Adrenal gland (tissue), 19 donors: ENCODE measurements at places on chromosomes 4 and X.
A peak's percentile ranks its signal among the peaks of the same experiment; 100 is the strongest.

GRCh38 chr4:76872556-76872955 lies 25.4 kb downstream of the SOWAHB start:
- no peak for DNase-seq

DNA sequence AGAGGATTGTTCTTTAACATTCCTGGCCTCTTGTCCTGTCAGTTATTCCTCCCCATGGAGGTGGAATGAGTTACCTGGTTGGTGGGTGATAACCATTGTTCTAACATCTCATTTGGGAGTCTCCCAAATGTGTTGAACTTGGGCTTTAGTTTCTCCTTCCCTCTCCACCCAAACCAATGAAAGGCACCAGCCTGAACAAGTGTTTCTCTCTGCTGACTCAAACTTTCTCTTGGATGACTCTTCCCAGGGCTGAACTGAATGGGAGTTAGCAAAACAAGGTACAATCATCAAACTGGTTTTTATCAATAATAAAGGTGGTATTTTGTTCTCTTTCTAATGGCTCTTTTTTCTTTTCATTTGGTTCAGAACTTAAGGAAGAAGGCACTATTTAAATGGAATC lies 2.7 kb downstream of the DYNLT3 start:
- DNase-seq, result no peak

DNA sequence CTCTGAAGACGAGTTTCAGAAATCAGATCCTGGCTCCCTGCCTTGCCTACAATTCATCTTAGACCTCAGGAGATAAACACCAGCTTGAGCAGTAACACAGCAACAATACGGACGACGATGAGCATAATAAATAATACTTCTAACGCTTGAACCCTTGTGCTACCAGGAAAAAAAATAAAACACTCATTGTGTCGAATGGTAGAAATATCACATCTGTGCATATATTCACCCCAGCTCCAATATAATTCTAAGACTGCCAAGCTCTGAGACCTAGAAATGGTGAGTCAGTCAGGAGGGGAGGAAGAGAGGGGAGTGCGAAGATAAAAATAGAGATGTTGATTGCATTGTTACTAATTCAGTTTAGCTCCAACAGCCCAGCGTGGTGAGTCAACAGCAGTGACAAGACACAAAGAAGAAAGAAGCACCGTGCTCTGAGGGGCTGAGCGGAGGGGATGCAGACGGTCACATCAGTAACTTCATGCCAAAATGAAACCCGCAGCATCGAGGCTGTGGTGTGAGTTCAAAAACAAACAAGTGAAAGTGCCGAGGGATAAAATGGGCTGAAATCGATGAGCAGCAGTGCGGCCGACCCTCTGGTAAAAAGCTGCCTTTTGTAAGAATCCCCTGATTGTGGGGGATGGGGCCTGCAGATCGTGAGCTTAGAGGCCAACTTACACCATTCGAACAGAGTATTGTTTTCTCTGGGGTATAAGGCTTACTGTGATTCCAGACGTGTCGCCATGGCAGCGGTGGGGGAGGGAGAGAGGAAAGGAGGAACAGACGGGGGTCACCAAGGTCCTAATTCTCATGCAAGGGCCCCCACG lies 150.4 kb downstream of the MGST2 start:
- peak; percentile 68 for DNase-seq

GRCh38 chrX:96435378-96436035 lies 249.1 kb upstream of the DIAPH2 start:
- DNase-seq, result no peak

- no peak for DNase-seq
Measured at GRCh38 chrX:48910926-48911411, 477 bp downstream of the SLC35A2 start.

DNA sequence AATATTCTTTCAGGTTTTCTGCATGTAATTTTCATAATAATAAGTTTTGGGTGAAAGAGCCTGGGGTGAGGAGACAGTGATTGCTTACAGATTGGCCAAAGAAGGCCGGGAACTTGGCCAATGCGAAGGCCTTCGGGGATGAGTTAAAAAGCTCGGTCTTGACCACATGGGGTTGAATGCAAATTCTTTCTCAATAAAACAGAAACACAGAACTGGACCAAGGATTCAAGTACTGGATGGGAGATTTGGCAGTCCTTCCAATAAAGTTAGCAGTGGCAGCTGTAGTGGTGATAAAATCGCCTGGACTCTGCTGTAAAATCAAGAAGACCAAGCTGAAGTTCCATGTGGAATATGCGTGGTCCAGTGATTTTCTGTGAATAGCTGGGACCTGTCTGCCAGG lies 282.2 kb upstream of the KLF3 start:
- peak; percentile 43 for DNase-seq

DNA sequence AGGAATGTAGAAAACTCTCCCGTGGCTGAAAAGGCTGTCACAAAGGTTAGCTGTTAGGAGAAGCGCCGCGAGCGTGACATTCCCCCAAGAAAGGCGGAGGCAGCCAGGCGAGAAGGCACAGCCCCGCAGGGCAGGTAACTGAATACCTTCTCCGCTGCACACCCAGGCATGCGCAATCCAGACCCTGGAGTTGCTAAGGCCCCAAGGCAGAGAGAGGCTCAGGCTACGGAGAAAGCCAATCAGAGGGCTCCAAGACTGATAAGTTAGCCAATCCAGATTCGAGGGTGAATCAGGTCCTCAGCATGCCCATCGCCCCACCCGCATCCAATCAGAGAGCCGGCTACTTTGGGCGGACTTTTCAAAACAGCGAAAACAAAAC lies 485 bp upstream of the CCNG2 start:
- DNase-seq, result peak; percentile 98

DNA sequence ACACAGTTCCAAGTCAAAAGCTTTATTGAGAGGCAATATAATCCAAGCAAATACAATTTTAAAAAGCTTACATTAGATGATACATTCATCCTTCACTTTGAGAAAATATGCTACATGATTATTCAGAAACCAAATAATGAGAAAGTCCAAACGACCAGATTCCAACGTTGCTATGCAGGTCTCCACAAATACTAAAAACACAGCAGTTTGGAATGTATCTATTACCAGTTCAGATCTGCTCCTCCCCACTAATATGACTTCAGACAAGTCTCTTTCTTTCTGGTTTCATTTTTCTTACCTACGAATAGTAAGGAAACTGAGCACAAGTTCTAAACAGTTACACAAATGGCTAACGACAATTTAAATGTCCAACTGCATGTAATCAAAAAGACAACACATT lies 9.5 kb downstream of the NAF1 start:
- DNase-seq, result no peak

- no peak for DNase-seq
Measured at GRCh38 chrX:3159995-3160720, 118.9 kb downstream of the ARSF start.

GRCh38 chrX:110699109-110699508 lies 96.5 kb downstream of the CHRDL1 start:
- DNase-seq, result no peak

GRCh38 chr4:109276482-109277095 lies 25.9 kb downstream of the COL25A1 start:
- no peak for DNase-seq

DNA sequence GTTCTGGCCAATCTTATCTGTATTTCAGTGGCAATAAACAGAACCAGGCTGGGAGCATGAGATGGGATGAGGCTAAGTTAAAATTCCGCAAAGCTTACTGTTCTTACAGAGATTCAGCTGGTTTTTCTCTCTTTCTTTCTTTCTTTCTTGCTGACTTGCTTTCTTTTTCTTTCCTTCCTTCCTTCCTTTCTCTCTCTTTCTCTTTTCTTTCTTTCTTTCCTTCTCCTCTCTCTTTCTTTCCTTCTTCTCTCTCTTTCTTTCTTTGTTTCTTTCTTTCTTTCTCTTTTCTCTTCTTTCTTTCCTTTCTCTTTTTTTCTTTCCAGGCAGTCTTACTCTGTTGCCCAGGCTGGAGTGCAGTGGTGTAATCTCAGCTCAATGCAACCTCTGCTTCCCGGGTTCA lies 24.4 kb downstream of the SPACA5B start:
- no peak for DNase-seq

DNA sequence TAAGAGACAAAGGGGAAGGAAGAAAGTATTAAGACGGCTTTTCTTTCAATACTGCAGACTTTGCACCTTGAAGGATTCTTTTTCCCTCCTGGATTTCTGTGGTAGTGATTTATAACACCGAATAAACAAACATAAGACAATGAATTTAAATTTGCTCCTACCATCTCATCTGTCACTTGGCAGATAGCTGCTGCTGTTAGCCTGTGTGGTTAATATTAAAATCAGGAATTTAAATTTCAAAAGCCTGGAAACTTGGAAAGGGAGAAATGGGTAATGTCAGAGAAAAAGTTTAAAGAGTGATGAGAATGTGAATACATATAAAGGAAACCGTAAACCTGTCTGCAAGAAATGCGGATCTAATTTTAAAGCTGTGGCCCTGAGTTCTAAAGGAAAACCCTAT lies 3.4 kb downstream of the FAM149A start:
- no peak for DNase-seq

DNA sequence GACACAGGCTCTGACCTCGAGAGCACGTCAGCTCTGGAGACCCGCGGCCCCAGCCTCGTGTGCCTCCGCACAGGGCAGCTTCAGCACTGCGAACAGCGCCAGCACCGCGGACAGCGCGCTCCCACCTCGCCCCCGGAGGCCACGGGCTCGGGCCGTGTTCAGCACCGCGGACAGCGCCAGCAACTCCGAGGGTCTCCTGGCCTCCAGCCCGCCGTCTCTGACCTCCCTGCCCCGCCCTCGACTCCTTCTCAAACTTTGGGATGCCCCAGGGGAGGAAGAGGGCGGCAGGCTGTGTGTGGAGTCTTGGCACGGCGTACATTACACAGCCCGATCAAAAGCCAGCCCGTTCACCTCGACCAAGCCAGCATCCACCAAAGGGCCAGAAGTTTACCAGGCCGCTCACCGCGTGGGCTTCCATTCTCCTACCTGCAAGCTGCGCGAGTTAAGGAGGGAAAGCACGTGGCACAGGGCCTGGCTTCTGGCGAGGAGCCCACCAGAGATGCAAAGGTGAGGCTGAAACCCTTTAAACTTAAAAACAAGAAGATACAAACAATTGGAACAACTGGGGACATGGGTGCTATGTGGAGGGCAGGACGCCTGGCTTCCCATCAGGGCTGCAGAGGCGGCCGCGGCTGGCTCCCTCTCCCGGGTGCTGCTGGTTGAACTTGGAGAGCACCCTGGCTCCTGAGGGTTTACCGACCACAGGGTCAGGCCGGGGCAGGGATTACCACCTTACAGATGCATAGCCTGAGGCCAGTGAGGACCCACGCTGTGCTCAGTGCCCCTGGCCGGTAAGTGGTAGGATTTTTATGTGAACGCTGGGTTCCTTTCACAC lies 4.5 kb upstream of the NKX1-1 start:
- DNase-seq, result peak; percentile 29
